Suppressor macrophage (primary cell): ENCODE measurements at places on chromosomes 7 and 10.

GRCh38 chr10:73581918-73582317 is 9.2 kb downstream of the USP54 start:
- DNase-seq, result no peak

DNA sequence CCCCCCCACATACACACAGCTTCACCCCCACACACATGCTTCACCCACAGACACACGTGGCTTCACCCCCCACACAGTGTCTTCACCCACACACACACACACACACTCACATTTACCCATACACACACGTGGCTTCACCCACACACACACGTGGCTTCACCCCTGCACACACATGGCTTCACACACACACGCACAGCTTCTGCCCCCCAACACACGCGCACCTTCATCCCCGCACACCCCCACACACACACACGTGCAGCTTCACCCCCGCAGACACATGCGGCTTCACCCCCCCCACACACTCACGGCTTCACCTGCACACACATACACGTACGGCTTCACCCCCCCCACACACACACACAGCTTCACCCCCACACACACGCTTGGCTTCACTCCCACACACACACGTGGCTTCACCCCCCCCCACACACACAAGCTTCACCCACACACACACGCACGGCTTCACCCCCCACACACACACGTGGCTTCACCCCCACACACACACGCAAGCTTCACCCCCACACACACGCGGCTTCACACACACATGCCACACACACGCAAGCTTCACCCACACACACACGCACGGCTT is 82.4 kb downstream of the NKX6-2 start:
- DNase-seq, result no peak

DNA sequence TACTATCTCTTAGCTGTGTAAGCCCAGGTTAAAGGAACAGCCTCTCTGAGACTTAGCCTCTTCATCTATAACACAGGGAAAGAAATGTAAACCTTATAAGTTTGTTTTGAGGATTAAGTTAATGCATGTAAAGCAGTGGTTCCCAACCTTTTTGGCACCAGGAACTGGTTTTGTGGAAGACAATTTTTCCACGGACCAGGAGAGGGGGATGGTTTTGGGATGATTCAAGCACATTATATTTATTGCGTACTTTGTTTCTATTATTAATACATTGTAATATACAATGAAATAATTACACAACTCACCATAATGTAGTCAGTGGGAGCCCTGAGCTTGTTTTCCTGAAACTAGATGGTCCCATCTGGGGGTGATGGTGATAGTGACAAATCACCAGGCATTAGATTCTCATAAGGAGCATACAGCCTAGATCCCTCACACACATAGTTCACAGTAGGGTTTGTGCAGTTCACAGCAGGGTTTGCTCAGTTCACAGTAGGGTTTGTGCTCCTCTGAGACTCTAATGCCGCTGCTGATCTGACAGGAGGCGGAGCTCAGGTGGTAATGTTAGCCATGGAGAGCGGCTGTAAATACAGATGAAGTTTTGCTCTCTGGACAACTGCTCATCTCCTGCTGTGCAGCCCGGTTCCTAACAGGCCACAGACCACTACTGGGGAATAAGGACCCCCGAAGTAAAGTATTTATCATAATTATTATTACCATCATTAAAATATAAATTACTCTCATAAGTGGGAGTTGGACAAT is 41.3 kb upstream of the ANK3 start:
- no peak for DNase-seq

DNA sequence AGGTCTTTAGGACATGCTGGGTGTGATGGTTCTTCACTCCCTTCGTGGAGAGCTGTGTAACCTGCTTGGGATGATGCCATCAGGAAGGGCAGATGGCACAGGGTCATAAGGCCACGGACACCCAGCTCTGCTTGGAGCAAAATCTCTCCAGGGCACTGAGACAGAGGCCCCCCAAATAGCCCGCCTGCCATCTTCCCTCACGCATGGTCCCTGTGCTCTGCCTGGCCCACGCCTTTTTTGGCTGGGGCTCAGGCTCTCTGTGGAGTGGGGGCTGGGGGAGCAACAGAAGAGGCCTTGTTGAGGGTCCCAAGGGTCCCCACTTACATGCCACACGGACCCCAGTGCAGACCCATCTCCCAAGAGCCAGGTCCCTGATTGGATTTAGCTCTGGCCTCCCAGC is 93.3 kb upstream of the RET start:
- no peak for DNase-seq

- no peak for DNase-seq
Observed at GRCh38 chr10:95847007-95847406, 60.8 kb upstream of the CC2D2B start.

GRCh38 chr10:30502266-30503060 is 68.5 kb downstream of the MAP3K8 start:
- DNase-seq, result peak; percentile 55

DNA sequence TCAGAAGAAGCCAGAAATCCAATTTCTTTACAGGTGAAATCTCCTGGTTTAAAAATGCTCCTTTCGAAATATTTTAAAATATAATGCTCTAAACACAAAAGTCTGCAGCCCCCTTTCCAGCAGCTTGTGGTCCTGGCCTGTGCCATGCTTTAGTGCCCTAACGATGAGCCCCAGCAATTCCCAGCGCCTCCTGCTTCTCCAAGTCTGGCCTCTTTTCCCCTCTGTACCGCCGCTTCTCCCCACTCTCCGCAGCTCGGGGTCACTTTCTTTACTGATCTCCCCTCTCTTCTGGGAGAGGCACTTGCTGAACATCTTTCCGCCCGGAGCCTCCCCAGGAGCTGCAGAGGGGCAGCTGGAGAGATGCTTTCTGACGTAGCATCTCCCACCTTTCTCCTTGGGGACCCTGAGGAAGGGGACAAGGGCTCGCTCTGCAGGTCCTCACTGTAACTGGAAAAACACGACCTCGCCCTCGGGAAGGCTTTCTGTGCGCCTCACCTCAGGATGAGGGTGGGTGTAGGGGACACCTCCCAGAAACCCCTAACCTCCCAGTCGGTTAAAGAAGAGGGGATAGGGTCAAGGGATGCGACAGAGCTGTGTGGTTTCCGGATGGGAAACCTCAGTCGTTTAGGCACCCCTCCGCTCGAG is 565 bp upstream of the INA start:
- DNase-seq, result no peak

DNA sequence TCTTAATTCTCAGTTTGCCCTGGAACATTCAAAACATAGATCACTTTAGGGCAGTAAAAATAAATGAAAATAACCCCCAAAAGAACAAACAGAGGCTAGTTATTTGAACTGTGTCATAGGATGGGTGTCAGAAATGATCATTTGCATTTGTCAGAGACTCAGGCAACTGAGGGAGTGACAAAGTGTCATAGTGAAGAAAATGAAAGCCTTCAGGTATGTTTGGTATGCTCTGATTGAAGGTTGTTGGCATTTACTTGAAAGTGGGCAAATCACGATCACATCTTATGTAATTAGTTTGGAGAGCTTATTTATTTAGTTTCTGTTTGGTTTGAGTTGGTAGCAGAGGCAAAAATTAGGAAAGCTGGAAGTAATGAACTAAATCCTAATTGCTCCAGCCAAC is 880.9 kb downstream of the ANKRD7 start:
- DNase-seq, result no peak

DNA sequence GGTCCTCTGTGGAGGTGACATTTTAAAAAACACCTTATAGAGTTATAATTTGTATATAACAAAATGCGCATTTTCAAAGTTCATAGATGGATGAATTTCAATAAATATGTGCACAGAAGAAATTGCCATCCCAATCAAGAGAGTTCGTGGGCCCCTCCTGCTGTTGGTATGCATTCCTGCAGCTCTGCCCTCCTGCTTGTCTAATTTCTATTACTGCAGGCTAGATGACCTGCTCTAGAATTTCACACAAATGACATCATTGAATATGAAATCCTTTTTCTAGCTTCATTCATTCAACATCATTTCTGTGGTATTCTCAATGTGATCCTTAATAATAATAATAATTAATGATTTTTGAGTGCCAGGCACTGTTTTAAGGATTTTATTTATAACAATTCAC is 348.2 kb downstream of the SDK1 start:
- DNase-seq, result no peak

DNA sequence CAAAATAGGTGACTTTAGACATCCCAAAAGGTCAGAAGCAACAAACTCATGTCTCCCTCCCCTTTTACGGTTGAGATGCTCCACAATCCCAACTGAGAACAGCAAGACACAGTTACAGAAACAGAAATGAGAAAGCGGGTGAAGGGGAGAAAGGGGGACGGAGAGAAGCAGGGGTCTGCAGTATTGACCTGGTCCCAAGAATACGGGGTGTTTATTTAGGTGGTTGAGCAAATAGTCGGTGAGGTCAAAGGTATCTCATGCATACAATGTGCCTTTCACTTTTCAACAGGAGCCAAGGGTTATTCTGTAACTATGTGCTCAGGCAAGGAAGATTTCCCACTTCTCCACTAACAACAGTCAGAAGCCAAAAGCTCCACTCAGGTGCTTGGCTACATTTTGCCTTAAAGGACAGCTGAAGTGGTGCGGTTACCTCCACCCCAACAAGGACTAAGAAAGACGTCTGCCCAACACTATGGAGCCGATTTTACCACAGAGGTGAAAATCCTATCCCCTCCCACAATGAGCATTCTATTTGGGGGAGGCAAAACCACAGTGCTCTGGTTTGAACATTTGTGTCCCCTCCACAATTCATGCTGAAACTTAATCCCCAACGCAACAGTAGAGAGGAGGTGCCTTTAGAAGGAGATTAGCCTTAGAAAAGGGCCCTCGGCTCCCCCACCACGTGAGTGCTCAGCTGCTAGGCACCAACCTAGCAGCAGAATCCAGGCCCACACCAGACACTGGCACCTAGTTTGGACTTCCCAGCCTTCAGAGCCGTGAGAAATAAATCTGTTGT is 77.9 kb downstream of the PARD3 start:
- no peak for DNase-seq

- DNase-seq, result no peak
Observed at GRCh38 chr7:820341-820740, 11.9 kb upstream of the SUN1 start.

GRCh38 chr7:27941522-27941921 is 201.6 kb downstream of the TAX1BP1 start:
- DNase-seq, result no peak

DNA sequence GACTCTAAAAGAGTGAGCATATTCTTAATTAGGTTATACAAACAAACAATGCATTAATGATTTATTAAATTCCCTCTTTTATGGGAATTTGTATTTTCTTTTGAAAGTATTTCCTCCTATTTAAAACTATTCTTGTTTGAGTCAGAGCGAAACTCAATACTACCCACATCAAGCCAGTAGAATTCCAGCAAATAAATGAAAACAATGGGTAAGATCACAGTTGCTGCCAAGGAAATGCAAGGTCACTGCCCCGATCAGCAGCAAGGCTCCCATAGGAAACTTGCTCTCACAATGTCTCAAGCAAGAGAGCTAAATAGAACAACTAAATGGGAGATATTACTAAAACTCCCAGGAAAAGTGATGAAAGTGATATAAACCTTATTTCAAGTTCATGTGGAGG is 206.3 kb downstream of the THSD7A start:
- no peak for DNase-seq

DNA sequence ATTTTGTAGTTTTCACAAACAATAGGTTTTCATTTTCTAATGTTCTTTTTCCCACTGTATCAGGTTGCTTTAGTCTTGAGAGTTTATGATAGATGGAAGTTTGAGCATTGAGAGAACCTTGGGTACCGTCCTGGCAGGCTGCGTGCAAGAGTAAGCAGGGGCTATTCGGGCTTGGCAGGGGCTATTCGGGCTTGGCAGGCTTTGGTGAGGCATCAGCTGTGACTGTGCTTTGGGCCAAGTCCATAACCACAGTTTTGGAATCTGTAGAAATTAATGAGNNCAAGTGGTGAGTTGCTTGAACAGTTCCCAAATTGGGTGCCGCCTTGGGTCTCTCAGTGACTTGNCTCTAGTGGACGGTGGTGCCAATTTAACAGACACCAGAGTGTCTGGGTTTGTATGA is 424.6 kb downstream of the PAXIP1 start:
- DNase-seq, result no peak

DNA sequence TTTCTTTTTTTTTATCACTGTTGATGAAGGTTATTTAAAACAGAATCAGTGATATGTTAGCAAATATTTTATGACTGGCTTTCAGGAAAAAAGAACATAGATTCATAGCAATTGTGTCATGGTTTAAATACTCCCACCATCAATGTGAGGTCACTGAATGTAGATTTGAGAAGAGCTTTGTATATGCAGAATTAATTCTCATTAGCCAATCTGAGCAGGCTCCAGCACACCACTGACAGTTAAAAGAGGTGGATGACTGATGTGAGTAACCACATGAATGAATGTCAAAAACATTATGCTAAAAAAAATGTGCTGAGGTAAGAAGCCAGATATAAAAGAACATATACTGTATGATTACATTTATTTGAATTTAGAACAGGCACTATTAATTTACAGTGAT is 174.8 kb upstream of the KAT6B start:
- DNase-seq, result no peak

- no peak for DNase-seq
Observed at GRCh38 chr10:133458710-133459453, 5.1 kb downstream of the SCART1 start.

DNA sequence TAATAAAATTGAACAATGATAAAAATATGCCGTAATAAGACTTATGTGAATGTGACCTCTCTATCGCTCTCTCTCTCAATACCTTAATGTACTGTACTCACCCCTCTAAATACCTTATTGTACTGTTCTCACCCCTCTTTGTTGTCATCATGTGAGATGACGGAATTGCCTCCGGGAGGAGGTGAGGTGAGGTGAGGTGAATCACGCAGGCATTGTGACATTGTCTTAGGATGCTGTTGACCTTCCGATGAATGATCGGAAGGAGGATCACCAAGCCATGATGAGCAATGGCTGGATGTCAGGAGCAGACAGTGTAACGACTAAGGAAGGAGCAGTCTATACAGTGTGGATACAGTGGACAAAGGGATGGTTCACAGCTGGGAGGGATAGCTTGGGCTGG is 87.4 kb upstream of the FAM20C start:
- no peak for DNase-seq

DNA sequence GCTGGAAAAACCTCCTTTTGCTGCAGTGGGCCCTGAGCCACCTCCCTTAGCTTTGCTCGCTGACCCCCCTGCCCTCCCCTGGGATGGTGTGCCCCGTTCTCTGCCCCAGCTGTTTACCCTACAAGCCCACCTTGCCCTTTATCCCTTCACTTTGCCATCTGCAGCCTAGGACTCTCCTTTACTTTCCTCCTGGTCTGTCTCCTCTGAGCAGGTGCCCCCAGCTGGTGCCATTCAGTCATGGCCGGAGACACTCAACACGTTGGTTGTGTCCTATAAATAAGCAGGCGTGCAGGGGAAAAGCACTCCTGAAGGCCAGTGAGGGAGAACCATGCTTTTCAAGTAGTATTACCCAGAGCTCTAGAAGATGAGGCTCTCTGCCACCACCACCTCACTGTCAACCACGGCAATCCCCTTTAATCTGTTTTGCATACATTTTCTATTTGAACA is 6.1 kb downstream of the RASSF4 start:
- no peak for DNase-seq

GRCh38 chr10:103451831-103452505 is at the start of gene CALHM2:
CALHM2 (minus strand) TSS chr10:103452370; CDS start chr10:103449941, 2,429 bp downstream.
- DNase-seq, result peak; percentile 91
